ENCODE measurements at places on chromosomes 12 and 14. TPM values are rescaled to one million over a fixed set of nuclear protein-coding genes. Genes with fewer than 3 reads are reported as not detected.

The SCN8A gene
- total RNA-seq, result 19.6 TPM

The BMP4 gene
- 20.0 TPM for total RNA-seq

The SLC8A3 gene
- 0.87 TPM for total RNA-seq

The BCL11B gene
- total RNA-seq, result 2.2 TPM

The KIF26A gene
- 1.2 TPM for total RNA-seq

The AMDHD1 gene
- total RNA-seq, result not detected

The TSPAN8 gene
- total RNA-seq, result 122 TPM

The PLEK2 gene
- total RNA-seq, result 6.5 TPM

The TEX52 gene
- total RNA-seq, result not detected

The DPPA3 gene
- total RNA-seq, result not detected

The NXPH4 gene
- total RNA-seq, result 0.18 TPM

The PRPH gene
- not detected for total RNA-seq

The PLCZ1 gene
- 0.73 TPM for total RNA-seq

The RAB5B gene
- 75.1 TPM for total RNA-seq

The CATSPERB gene
- 5.2 TPM for total RNA-seq

The PRR4 gene
- total RNA-seq, result 3.5 TPM

The SPX gene
- total RNA-seq, result not detected

The PZP gene
- total RNA-seq, result not detected

The KRT80 gene
- total RNA-seq, result 0.37 TPM

Data from stomach (tissue), 19 donors.